Glomerular endothelial cell (primary cell): ENCODE measurements at places on chromosomes 1 and 21.

- no peak for DNase-seq
Observed at GRCh38 chr21:15644489-15644888, 85.3 kb upstream of the USP25 start.

DNA sequence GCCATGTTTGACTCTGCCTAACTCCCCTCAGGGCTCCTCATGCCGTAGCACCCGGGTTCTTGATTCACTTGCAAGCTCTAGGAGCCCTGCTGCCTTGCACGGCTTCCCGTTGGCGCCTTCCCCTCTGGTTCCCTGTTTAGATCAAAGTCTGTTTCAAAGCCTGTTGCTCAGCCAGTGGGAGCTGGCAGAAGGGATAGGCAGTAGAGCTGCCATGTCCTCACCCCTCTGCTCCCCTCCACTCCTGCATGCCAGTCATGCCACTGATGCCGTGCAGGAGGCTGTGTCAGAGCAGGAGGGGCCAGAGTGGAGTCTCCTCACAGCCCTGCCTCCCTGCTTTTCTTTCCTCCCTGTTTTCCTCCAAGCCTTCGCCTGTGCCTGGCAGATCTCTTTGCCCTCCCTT is 26.5 kb downstream of the HMGCS2 start:
- DNase-seq: no peak

GRCh38 chr1:224245188-224245587 is 62.1 kb downstream of the DEGS1 start:
- DNase-seq: peak; percentile 89

DNA sequence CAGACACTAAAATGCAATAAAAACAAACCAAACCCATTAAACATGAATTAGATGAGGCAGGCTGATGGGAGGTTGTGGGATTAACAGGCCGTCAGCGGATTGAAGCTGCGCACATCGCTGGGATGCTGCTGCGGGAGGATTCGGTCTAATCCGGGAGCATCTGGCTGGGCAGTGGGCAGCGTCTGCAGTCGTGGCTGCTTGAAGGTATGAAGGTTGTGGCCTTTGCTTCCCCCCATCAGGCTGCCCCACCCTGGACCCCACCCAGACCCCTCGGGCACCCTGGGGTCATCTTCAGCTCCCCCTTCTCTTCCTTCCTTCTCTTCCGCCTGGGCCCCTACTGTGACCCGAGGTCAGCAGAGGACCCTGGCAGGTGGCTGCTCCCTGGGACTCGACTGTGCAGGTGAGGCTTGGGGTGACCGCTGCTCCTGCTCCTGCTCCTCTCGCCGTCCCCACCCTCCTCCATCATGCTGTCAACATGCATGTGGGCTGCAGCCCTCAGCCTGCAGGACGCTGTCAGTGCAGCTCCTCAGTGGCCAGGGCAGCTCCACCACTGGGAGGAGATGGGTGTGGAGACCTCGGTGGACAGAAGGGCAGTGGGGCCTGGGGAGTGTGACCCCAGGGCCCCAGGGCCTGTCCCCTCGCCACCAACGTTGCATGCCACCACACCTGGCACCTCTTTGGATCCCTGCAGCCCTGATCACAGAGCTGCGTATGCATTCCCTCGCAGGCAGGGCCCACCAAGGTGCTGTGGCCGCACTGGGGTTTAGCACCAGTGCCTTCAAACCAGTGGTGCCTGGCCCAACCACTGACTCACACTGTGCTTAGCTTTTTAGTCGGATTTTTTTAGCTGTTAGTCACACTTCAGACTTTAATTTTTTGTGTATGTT is 112.2 kb upstream of the COL6A1 start:
- no peak for DNase-seq

GRCh38 chr1:212402666-212403321 is 11.9 kb downstream of the PACC1 start:
- no peak for DNase-seq

GRCh38 chr1:88943241-88943640 is 49.2 kb downstream of the KYAT3 start:
- no peak for DNase-seq

GRCh38 chr1:110229348-110230001 is 19.4 kb downstream of the KCNC4 start:
- DNase-seq: no peak

- no peak for DNase-seq
Observed at GRCh38 chr1:156232201-156232894, 9.6 kb upstream of the BGLAP start.

DNA sequence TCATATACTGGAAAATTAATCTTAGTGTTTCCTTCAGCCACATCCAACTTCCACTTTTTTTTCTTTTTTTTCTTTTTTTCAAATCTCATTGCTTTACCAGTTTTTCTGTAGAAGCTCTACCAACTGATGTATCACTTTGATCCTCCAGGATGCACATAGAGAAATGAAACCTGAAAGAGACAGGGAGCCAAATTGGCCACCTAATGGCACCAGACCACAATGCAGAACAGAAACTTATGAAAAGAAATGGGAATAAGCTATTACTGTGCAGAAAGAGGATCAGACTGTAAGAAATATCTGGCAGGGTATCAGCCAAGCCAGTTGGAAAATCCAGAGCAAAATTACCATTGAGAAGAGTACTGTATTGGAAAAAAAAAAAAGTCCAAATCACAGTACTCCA is 1514.2 kb downstream of the MRPL39 start:
- DNase-seq: no peak

DNA sequence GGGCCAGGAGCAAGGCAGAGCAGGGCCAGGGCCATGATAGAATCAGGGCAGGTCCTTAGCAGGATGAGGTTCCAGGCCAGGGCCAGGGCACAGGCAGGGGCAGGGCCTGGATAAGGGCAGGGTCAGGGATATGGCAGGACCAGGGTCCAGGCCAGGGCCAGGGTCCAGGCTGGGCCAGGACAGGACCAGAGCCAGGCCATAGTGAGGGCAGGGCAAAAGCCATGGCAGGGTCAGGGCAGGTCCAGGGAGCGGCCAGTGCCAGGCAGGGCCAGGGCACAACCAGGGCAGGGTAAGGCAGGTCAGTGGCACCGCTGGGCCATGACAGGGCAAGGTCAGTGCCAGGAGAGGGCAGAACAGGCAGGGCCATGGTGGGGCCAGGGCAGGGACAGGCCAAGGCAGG is 152.2 kb downstream of the LIPI start:
- no peak for DNase-seq

DNA sequence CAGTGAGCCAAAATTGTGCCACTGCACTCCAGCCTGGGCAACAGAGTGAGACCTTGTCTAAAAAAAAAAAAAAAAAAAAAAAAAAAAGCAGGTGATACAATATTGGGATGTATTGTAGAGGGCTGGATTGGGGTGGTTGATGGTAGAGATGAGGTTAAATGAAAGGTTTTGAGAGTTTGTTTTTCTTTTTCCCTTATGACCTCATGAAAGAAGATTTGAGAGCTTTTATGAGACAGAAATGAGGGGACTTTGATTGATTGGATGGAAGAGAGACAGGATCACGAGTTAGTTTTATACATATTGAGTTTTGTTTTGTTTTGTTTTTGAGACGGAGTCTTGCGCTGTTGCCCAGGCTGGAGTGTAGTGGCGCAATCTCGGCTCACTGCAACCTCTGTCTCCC is 27.1 kb downstream of the OSBPL9 start:
- DNase-seq: no peak

- no peak for DNase-seq
Observed at GRCh38 chr21:37695111-37695510, 221.1 kb downstream of the KCNJ6 start.

GRCh38 chr21:38140207-38140903 is 116.4 kb upstream of the KCNJ15 start:
- DNase-seq: no peak

DNA sequence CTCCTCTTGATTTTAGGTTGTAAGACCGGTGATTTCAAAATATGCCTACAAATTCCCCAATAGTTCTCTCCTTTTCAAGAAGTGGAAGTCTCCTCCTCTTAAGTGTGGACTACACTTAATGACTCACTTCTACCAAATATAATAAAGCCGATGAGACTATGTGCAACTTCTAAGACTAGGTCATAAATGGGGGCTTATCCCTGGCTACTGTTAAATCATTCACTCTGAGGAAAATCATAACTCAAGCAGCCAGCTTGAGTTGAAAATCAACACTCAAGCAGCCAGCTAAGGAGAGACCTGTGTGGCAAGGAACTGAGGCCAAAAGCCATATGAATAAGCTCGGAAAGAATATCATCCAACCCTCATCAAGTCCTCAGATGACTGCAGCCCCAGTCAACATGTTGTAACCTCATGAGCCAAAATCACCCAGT is 49.6 kb upstream of the PSMG1 start:
- DNase-seq: no peak

DNA sequence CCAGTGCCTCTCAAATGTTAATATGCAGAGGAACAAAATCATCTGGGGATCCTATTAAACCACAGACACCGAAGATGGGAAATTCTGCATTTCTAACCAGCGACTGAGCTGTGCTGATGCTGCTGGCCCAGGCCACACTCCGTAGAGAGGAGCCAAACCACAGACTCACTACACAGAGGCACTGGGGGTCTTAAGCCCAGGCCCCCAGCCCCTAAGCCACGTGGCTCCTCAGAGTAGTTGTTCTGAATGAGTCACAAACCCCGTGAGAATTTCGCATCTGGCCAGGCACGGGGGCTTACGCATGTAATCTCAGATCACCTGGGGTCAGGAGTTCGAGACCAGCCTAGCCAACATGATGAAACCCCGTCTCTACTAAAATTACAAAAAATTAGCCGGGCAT is 2.8 kb upstream of the CELA2A start:
- DNase-seq: no peak

DNA sequence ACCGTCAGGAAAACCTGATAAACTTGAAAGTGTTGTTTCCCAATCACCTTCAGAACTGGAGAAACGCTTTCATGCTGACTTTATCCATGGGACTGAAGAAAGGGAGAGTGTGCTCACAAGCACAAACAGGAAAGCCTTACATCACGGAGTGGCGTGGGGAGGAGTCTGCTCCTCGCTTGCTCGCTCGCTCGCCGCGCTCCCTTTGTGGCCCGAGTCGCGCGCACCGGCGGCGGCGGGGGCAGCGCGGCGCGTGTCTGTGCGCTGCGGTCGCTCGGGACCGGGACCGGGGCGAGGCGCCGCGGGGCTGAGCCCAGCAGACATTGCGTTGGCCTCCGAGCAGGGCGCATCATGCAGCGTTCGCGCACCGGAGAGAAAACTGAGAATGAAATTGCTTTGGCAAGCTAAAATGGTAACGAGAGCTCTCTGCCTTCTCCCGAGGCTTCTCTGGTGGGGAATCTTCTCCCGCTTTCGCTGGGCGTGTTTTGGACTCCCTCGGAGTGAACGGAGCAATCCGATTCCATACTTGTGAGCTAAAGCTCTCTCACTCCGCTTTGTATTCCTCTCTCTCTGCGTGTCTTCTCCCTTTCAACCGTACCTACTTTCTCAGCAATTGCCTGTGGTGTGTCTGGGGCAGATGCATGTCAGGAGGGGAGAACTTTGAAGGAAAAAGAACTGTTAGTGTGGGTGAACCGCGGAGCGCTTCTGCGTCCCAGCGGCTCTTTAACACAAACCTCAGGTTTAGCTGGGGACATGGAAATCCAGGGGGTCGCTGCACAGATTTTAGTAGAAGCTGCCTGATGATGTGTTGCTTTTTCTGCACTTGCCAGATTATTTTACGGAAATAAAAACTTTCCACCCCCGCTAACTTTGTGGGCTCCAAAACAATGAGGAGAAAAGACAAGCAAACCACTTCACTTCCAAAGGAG is at the start of gene RGL1:
Gene RGL1, plus strand, starts transcription at position 205 of the 926 bp plus-strand sequence. Its CDS starts 178 bp downstream, at position 383.
- DNase-seq: no peak

GRCh38 chr1:44817307-44817706 is 9.0 kb downstream of the BTBD19 start:
- DNase-seq: no peak

- no peak for DNase-seq
Observed at GRCh38 chr1:225662155-225662554, 9.2 kb upstream of the ENAH start.

DNA sequence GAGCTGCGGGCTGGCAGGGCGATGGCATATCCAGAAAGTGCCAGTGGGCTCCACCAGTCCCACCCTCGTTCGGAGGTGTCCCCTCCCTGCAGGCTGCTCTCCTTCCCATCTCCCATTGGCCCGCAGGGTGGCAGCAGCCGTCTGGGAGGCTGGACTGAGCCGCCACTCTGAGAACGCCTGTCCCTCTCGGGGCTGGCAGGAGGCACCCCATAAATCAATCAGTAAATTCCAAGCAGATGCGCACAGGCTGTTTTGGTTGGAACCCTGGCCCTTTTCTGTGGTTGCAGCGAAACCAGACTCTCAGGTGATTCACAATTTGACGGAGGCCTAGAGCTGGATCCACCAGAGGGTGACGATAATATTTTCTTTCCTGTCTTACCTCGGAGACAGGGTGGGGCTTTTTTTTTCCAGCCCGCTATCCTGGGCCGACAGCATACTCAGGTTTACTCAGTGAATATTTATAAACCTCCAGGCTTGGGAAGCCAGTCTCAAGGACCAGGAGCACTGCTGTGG is 99.7 kb downstream of the GLIS1 start:
- DNase-seq: no peak

DNA sequence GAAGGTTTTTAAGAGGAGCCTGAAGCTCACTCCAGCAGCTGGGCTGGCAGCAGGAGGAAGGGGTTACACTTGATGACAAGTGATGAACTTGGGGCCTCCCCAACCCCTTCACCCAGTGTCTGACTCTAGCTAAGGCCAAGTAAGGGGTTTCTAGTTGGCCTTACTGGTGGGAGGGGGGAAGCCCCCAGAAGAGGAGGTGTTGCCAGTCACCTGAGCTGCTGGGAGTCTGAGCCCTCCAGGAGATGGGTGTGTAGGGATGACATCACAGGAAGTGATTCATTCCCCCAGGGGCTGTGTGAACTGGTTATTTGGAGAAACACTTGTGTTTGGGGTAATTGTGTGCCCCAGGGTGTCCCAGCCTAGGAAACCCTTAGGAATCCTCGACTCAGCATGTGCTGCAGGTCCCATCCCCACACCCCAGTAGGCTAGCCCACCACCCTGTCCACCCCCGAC is 3.1 kb downstream of the PADI1 start:
- no peak for DNase-seq

DNA sequence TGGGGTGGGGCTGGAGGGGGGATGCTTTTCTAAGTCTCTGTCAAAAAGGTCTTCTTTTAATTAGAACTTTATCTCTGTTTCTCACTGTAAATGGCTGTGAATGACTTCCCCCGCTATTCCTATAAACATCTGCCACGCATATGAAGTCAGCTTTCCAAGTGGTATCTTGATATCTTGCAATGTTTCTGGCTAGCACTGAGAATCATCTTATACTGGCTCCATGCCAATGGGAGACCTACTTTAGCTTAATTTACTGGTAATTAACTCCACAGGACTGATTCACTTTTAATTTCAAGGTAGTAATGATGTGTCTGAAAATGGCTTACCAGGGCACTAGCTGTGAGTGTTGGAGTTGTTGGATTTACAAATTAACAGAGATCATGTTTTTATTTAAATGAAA is 4.3 kb downstream of the GPR88 start:
- DNase-seq: no peak

- no peak for DNase-seq
Observed at GRCh38 chr1:24321697-24322469, 2.7 kb downstream of the GRHL3 start.

GRCh38 chr1:115606305-115606704 is 35.5 kb upstream of the VANGL1 start:
- DNase-seq: no peak
